ENCODE measurements at places on chromosomes 4 and X.
A peak's percentile ranks its signal among the peaks of the same experiment; 100 is the strongest.

- no peak for DNase-seq
Observed at GRCh38 chr4:67234296-67234695, 311.0 kb downstream of the CENPC start.

DNA sequence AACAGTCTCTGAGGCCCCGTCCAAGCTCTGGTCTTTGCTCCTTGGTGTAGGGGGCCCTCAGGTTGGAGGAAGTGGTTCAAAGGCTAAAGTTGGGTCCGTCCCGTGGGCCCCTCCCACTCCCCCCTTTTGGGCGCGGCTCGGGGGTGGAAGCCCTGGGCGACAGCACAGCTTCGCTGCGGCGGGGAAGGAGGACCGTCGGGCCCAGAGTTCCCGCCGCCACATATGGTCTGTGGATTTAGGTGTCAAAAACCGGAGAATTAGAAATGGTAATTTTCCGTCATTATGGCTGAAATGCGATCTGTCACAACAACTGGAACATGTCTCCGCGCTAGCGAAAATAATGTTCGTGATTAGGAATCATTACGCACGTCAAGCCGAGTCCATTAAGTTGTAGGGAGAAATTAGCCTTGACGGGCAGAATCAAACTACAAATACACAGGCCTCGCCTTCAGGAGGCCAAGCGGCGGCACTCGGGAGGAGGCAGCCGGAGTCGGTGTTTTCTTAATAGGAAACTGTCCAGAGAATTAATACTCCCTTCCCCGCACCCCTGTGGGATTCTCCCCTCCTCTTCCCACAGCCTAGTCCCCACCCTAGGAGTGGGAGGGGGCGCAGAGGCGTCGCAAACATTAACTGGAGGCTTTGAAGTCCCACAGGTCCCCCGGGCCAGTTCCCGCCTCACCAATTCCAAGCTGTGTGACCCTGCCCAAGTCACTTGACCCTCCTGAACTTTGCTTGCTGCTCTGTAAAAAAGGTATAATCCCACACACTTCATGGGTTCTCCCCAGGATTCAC lies 15.0 kb downstream of the NKX3-2 start:
- no peak for DNase-seq

- DNase-seq, result no peak
Observed at GRCh38 chr4:146190456-146190855, 14.9 kb downstream of the LSM6 start.

DNA sequence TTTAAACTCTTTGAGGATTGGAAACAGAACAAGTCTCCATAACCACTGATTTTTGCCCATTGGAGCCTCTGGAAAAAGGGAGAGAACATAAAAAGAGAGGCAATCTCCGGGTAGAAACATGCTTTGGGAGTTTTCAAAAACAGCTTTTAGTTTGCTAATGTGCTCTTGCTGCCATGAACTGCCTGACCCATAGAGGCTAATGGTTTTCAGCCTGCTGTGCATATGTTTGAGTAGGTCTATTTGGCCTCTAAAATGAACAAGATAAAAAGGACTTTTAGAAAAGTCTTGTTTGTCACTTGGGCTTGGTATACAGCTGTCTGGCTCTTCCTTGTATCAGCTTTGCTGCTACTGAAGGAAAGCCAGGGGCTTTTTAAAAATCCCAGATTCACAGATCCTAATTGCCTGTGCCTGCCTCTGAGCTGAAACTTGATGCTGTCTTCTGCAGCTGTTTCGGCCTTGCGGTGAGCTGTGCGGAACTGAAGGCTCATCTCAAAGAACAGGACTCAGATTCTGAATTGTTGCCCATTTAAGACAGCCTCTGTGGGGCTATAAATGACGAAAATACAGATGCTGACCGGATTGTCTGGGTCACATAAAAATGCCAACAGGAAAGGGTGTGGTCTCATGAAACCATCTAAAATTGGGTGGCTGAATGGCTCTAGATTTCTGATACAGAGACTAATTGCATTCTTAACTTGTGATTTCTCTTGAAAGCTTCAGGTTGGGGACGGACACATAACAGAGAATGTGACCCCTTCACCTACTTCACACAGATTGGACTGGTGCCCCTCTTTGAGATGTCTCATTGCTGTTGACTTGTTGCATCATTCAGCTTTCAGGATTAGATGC lies 18.4 kb upstream of the ZNF41 start:
- no peak for DNase-seq

DNA sequence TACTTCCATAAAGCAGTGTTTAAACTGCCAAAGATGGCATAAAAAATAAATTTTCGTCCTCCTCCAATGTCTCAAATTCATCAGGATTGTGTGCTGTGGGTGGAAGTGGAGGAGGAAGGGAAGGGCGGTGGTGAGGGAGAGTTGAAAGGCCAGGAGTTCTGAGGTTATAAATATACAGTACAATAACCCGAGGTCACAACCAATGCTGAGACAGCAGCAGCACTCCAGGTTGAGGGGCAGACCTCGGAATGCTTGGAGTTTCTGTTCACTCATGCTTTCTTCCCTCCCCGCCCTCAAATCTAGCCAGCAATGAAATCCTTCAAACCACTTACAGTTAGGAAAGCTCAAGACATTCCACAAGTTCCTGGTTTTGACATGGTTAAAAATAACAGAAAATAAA lies 134.0 kb upstream of the SMAD1 start:
- DNase-seq, result no peak

GRCh38 chr4:13504374-13504773 lies 20.2 kb upstream of the RAB28 start:
- no peak for DNase-seq

DNA sequence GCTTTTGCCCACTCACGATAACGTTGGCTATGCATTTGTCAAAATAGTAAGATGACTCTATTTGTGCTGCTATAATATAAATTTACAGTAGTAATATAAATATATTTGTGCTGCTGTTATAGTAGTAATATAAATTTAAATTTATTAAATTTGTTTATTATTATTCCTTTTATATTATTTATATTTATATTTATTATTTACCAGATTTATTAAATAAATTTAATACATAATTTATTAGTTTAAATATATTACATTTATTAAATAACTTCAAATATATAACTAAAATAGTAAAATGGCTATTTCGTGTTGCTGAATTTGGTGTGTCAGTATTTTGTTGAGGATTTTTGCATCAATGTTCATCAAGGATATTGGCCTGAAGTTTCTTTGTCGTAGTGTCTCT lies 246.5 kb upstream of the FGF16 start:
- no peak for DNase-seq

DNA sequence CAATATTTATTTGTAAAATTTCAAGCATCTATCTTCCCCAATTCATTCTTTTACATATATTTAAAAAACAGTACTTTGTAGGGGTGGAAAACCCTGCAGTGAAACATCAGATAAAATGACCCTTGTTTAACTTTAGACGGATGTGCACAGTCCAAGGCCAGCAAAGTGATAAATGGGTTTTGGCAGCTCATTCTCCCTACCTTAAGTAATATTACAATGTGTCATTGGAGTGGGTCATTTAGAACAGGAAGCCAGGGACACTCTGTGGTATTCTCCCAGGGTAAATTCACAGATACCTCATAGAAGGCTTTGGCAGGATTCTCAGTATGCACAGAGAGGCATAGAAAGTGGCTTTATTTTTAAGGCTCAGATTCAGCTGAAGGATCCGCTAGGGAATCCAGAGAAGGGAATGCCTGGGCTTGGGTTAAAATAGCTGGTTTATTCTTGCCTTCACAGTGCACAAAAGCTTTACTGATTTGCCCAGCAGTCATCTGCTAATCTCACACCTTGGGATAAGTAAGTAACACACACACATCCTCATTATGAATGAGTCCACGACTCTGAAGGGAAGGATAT lies 206.7 kb downstream of the RASL11B start:
- DNase-seq, result no peak

DNA sequence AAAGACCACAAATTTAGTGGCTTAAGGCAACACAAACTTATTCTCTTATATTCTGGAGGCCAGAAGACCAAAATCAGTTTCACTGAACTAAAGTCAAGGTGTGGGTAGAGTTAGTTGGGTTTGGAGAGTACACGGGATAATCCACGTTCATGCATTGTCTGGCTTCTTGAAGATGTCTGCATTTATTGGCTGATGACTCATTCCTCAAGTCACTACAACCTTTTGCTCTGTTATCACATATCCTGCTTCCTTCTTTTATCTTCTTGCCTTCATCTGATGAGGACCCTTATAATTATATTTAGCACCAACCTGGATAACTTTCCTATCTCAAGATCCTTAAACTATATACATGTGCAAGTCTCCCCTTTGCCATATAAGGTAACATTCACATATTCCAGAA lies 590.0 kb downstream of the FSTL5 start:
- no peak for DNase-seq

- DNase-seq, result peak; percentile 19
Observed at GRCh38 chrX:32408389-32408788, 803.0 kb downstream of the DMD start.

DNA sequence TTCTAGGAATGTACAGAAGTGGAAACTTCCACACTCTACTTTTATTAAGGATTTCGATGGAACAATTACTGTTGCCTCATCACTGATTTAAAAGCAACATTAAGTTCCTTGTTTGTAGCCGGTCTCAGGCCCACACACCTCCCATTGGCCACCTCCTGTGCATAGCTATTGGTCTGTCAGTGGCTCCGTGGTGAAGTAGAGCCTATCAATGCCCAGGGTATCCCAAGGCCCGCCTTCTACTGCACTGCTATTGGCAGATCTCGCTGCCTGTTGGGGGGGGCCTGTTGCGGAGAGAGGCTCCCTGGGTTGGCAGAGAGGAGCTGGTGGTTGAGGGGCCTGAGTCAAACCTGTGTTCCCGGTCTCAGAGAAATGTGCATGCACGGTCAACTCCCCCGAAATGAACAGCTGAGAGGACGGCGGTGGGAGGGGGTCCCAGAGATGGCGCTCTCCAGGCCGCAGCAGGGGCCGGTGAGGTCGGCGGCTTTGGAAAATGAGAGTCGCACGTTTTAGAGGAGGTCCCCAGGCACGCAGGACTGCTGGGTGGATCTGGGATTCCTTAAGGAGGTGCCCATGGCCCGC lies 4.9 kb upstream of the ARAF start:
- no peak for DNase-seq

DNA sequence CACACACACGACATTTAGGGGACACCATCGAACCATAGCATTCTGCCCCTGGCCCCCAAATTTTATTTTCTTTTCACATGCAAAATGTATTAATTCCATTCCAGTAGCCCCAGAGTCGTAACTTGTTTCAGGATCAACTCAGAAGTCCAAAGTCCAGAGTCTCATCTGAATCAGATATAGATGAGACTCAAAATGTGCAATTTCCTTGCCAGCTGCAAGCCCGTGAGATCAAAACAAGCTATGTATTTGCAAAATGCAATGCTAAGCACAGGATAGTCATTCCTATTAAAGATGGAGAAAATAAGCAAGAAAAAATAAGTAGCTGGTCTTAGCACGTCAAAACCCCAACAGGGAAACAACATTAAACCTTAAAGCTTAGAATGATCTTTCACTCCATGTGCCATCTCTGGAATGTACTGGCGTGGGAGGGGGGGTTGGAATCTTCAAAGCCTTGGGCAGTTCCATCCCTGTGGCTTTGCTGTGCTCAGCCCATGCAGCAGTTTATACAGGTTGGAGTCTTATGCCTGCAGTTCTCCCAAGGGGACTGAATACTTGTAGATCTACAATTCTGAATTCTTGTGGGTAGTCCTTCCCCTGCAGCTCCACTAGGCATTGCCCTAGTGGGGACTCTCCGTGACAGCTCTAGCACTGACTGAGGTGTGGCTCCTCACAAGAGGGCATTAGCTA lies 47.7 kb upstream of the SYTL5 start:
- DNase-seq, result no peak

GRCh38 chr4:45745741-45746140 lies 378.1 kb downstream of the GABRG1 start:
- no peak for DNase-seq

DNA sequence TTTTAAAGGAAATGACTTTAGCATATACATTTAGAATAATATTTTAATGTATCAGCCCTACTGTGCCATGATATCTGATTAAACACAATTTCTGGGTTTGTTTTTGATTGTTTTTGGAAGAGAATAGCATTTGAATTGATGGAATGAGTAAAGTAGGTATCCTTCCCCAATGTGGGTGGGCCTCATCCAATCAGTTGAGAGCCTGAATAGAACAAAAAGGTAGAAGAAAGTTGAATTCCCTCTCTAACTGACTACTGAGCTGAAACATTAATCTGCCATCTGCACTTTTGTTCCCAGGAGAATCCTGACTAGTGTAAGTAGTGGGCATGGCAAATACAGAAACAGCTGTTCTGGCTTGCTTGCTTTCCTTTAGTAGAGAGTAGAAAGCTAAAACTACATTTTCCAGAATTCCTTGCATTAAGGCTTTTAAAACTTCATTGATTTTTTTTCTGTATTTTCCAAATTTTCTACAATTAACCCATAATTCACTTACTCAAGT lies 9.7 kb upstream of the SEC24D start:
- peak; percentile 61 for DNase-seq

DNA sequence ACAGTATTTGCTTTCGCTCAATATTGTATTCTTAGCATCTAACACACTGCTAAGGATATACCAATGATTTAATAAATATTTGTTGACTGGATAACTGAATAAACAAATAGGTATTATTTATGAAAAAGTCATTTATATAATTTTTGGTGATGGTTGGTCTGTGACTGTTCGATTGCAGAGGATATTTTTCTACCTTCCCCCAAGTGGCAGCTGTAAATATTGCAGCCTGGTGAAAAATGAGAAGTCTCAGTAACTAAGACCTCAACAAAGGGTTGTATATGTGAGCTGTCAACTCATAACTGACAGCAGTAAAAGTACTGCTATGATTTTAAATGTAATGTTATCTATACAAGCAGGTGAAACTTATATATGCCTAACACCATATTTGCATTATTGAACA lies 36.0 kb downstream of the HTR2C start:
- peak; percentile 17 for DNase-seq

Data from D341Med (cell line).